ENCODE measurements at places on chromosomes 7 and 10. TPM values are rescaled to one million over a fixed set of nuclear protein-coding genes. Genes with fewer than 3 reads are reported as not detected.

DNA sequence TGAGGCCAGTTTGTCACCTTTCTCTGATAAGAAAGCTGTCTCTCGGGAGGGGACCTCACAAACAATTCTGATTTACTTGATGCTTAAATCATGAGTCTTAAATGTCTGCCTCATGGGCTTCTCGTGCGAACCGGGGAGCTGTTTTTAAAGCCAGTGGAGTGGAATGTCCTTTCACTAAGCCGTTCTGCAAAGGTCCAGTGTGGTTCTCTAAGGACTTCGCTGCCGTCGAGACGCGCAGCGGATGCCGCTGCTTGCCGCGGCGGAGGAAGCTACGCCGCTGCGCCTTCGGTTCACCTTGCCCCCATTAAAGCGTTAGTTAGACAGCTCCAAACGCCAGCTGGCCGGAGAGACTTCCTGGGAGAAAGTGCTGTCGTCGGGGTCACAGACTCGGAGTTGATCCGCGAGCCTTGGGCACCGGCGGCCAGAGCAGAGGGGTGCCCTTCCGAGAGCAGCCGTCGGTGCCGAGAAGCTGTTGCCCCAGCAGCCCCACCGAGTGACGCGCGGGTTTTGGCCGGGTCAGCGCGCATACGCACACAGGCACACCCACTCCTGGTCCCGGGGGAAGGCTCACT, 1.3 kb upstream of the HMX3 start:
- no peak for DNase-seq

- no peak for DNase-seq
Measured at GRCh38 chr7:25779002-25779546, 372.9 kb upstream of the NFE2L3 start.

ZNF3 gene
- polyA plus RNA-seq: 11.9 TPM

- DNase-seq: no peak
Measured at GRCh38 chr7:157323401-157323800, 13.4 kb upstream of the DNAJB6 start.

GRCh38 chr7:13794581-13794980, 194.9 kb downstream of the ETV1 start:
- DNase-seq: no peak

GRCh38 chr10:78761311-78761781, 307.4 kb upstream of the ZMIZ1 start:
- no peak for DNase-seq

- DNase-seq: no peak
Measured at GRCh38 chr7:143884969-143885559, 16.9 kb downstream of the TCAF1 start.

DNA sequence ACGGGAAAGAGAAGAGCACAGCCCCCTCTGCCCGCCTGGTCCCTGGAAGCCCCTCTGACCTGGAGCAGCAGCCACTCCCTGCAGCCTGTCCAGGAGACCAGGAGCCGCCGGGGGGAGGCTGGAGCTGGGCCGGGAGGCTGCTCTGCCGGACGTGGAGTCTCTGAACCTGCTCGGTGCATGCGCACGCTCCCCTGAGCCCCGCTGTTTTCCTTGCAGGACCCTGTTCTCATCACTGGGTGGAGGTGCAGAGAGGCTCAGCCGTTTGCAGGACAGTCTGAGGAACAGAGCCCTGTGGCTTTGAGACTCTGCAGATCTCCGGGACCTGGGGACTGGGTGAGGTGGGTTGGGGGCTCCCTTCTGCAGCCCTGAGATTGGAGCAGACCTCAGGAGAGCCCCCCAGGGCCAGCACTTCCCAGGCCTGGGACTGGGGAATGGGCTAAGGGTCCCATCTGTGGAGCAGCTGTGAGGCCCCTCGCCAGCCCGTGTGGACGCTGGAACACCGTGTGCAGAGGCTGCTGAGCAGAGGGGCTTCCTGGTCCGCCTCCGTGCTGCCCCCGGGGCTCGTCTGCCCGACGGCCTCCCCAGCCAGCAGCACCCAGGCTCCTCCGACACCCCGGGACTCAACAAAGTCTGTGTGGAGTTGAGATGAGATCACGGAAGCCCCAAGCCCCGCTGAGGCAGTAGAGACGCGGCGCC, 48.5 kb upstream of the ADGRA1 start:
- no peak for DNase-seq

CACNB2 gene
- polyA plus RNA-seq: 0.81 TPM

DNA sequence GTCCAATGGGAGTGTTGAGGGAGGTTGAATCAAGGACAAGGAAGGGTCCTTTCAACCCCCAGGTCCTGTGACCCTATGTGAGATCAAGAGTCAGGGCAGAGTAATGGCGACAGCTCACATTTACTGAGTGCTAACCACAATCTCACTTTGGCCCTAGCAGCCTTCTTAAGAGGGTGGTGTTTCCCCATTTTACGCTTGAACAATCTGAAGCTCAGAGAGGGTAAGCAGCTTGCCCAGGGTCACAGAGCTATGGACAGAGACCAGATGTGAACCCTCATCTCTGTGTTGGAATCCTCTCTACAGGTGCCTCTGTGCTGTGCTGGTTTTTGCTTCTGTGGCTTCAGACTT, 102.0 kb downstream of the GRK5 start:
- DNase-seq: no peak
